NCI-H1694 treated with DMSO at 0.1 percent for 48 hours (cell line): ENCODE measurements at places on chromosomes 11 and 22.

DNA sequence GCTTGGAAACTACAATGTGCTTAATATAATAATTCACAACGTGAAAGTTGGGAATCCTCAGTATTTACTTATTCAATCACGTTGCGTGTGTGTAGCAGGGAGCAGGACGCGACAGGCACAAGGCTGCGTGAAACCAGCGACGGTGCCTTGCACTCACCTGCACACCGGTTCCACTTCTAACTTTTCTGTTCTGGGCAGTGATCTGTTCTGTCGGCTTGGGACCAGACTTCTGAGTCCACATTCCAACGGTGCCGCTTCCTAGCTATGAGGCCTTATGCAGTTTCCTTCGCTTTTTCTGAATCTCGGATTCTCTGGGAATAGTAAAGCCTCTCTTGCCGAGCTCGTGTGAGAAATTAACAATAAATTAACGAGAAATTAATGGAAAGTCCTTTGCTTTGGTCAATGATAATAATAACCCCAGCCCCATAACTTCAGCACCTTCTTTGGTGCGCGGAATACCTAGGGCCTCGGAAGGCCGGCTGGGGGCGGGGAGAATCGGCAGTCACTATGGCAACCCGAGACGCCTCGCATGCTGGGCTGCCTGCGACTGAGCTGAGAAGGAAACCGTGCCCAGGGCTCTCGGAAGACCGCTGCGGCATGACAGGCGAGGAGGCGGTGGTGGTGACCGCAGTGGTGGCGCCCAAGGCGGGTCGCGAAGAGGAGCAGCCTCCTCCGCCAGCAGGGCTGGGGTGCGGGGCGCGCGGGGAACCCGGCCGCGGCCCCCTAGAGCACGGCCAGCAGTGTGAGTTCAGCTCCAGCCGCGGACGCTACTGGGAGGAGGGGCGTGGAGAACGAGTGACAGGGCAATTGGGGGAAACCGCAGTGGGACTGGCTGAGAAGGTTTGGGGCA, at the start of gene C11orf97:
C11orf97 (plus strand) TSS at position 530 of the 850 bp plus-strand sequence; CDS start at position 598, 68 bp downstream.
- DNase-seq = no peak

GRCh38 chr11:132646890-132647289, 885.4 kb downstream of the OPCML start:
- no peak for DNase-seq

- DNase-seq = no peak
Observed at GRCh38 chr22:39173787-39174497, 21.5 kb upstream of the CBX7 start.

- peak; percentile 28 for DNase-seq
Observed at GRCh38 chr22:23385678-23386631, 194.1 kb downstream of the IGLL1 start.

DNA sequence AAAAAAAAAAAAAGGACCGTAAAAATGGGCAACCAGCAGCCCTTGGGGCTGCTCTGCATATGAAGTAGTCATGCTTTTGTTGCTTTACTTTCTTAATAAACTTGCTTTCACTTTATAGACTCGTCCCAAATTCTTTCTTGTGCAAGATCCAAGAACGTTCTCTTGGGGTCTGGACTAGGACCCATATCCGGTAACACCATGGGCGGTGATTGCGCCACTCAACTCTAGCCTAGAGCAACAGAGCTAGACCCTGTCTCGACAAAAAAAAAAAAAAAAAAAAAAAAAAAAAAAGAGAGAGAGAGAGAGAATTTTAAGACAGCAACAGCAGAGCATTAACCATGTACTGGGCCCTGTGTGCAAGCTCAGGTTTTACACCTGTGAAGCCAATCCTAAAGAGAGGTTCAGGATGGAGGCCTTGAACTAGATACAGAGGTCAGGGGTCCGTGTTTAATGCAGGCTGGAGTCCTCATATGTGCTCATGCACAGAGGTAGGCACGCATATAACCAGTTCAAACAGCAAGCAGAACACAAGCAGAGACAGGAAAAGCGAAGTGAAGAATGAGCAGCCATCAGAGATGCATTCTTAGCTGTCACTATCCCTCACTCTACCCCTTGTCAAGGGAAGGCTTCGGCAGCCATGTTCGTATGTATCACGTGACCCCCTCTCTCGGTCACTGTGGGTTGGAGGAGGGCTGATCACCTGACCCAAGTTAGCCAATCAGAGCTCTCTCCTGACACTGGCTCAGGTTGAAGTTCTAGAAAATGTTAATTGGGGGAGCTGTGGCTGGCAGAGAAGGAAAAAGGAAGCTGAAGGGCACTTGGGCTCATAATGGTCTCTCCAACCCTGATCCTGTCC, 16.7 kb upstream of the SYT12 start:
- DNase-seq = peak; percentile 1

DNA sequence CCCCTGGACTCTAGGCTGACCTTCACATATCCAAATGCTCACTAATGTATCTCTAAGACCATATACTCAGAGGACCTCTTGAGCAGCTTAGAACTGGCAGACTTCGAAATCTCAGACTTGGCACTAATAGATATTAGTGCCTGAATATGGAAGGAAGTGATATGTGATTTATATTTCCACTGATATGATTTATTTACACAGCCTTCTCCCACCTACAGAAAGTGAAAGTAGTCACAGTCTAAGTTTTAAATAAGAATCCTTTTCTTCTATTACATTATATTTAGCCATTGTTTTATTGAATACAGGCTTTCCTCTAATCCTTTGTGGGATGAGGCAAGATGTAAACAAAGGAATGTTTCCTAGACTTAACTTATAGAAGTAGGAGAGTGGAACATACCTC, 6.7 kb upstream of the NAV2 start:
- DNase-seq = no peak

DNA sequence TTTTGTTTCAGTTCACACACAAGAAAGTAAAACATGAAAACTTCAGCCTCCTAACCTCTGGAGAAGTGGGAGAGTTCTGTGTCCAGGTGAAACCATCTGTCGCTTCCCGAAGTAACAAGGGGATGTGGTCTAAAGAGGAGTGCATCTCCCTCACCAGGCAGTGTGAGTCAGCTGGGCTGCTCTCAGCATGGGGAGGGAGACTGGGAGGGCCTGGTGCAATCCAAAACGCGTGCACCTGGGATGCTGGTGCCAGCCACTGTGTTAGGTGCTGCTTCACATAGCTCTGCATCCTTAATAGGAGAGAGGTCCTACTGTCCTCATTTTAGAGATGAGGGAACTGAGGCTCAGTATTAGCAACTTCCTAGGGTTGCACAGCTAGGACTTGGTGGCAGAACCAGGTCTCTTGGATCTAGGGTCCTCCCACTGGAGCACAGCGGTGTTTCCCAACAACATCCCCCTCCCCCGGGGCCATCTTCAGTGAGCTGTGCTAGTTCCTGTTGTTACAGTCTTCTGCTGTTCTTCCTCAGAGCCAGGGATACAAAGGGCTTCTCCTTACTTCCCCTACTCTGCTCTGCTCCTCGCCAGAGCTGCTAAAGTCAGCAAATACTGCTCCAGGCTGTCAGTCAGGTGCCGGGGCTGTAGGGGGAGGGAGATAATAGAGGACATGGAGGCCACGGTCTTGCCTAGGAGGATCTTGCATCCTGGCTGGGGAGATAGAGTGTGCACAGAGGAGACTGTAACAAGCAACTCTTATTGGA, 8.0 kb downstream of the IL10RA start:
- no peak for DNase-seq

- DNase-seq = no peak
Observed at GRCh38 chr22:47340851-47341436, 578.5 kb downstream of the TBC1D22A start.

- DNase-seq = peak; percentile 73
Observed at GRCh38 chr11:67347964-67348749, 5.2 kb downstream of the POLD4 start.

DNA sequence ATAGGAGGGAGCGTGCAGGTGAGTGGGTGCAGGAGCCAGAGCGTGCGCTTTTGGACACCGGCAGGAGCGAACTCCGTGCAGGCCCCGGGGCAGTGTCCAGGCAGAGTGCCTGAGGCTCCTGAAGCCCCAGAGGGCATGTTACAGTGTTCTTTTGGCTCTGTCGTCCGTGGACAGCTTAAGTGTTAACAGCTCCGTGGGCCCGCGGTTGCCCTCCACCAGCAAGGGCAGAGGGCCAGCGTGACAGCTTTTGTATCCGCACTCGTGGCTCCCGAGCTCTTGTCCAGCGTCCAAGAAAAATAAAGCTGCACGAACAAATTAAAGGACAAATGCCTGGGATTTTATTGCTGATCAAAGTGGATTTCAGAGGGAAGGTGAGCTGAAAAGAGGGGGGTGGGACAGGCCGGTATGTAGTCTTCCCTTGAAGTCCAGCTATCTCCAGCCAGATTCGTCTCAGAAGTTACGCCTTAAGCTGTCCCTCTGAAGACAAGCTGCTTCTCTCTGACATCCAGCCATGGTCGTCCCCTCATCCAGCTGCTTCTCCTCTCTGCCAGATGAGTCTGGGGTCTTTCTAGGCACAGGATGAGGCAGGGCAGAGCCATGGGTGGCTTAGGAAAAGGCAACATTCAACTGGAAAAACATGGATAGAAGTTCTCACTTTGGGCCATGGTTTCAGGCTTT, 968 bp upstream of the TMEM109 start:
- no peak for DNase-seq

DNA sequence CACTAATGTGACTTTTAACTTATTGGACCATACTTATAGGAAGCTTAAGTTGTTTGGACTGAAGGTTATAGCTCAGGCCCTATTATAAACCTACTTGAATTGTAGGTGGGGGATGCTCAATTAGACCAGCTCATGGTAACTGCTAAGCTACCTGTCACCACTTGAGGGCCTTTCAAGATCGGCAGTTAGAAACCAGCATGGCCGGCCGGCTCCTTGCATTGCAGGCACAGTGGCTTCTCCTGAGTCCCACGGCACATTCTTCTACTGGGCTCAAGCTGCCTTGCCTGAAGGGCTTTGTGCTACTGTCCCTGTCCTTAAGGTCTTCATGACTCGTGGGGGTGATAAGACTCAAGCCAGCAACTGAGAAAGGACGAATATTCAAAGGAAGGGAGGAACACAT, 70.8 kb downstream of the TBC1D22A start:
- DNase-seq = no peak

GRCh38 chr11:1121331-1121812, 36.4 kb upstream of the MUC5AC start:
- no peak for DNase-seq

GRCh38 chr22:36671404-36671803, 32.1 kb downstream of the CACNG2 start:
- no peak for DNase-seq

DNA sequence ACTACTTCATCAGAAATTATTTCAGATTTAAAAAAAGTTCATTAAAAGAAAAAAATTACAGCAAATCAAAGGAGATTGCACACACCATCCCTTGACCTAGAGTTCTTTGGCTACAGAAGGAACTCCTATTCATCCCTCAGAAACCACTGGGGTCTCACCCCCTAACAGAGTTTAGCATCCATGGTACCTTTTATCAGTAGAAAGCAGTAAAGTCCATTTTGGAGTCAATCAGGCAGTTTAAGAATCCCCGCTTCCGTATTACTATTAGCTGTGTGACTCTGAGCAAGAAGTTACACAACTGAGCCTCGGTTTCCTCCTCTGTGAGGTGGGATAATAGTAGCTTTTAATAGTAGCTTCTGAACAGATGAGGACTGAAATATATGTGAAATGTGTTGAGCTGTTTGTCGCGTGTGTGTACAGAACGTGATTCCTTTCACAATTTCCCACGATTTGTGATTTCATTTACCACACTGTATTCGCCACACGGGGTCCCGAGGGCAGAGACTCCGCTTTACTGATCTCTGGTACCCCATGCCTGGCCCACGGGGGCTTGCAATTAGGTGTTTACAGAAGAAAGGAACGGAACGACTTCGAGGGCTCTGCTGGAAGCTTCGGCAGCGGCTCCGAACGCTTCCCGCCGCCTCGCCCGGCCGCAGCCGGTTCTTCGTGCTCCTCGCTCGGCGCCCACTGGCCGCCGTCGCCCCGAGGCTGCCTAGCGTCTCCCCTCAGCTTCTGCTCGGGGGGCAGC, 72.5 kb upstream of the ZBED5 start:
- no peak for DNase-seq

DNA sequence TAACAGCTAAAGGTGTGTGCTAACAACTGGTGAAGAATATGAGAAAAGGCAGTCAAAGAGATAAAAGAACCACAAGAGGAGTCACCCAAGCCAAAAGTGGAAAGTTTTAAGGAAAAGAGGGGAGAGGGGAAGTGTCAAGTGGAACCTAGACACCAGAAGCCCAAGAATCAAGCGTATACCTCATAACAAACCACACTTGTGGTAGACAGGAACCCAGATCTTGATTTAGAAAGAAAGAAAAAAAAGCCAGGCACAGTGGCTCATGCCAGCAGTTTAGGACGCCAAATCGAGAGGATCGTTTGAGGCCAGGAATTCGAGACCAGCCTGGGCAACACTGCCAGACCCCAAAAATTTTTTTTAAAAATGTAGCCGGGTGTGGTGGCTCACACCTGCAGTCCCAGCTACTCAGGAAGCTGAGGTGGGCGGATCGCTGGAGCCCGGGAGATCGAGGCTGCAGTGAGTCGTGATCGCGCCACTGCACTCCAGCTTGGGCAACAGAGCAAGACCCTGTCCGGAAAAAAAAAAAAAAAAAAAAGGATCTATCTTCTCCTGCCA, 877 bp downstream of the SLC25A17 start:
- no peak for DNase-seq

GRCh38 chr11:31421820-31422219, 52.2 kb downstream of the DNAJC24 start:
- no peak for DNase-seq

DNA sequence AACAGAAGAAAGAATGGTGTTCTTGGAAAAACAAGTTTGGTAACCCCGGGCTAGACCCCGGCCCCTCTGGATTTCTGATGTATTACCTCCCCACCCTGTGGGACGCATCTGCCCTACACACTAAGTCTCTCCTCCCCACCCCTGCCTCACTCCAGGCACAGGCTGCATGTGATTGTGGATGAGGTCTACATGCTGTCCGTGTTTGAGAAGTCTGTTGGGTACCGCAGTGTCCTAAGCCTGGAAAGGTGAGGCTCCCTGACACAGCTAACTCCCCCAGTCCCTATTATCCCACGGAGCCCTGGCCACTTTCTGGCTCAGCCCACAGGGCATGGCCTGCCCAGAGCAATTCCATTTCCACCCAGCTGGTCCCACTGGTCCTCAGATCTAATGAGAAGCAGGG, 13.3 kb downstream of the ACCS start:
- DNase-seq = no peak

DNA sequence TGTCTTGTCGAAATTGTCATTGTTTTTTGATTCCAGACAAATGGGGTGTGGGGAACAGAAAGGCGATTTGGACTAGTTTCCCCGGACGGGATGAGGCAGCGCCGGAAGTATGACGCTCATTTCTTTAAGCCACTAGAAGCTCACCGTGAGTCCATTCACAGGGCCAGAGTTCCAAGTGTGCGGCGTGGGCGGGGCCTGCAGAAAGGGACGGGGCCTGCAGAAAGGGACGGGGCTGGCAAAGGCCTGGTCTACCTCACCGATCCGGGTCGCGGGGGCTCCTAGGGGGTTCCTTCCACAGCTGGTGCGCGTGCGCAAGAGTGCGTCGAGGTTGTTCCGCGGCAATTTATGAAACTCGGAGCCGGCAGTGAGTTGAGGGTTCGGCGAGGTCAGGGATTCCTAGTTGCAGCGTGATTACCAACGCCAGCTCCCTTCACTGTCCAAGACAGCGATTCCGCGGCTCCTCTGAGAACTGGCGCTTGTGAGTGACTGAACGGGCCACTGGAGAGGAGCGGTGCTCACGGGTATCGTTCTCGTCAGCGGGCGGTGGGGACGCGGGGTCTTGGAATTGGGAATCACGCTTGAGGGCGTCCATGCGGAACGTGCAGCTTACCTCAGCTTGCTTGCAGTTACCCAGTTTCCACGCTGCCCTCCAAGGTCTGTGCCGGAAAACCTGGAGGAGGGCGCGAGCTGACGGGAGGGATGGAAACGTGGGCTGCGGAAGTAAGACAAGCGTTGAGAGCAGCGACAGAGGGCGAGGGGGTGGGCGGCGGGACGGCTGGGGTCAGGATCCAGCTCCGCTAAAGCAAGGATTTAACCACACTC, at the start of gene ZNF215:
ZNF215 (plus strand) TSS at position 219 of the 822 bp plus-strand sequence. CDS start 5,847 bp downstream, outside the sequence.
- DNase-seq = no peak
